ENCODE measurements at places on chromosomes 3 and 15.

- DNase-seq: no peak
Measured at GRCh38 chr3:6301626-6302025, 559.3 kb upstream of the GRM7 start.

- no peak for DNase-seq
Measured at GRCh38 chr3:24688446-24689148, 193.9 kb upstream of the THRB start.

- no peak for DNase-seq
Measured at GRCh38 chr3:30777426-30778113, 116.9 kb downstream of the GADL1 start.

DNA sequence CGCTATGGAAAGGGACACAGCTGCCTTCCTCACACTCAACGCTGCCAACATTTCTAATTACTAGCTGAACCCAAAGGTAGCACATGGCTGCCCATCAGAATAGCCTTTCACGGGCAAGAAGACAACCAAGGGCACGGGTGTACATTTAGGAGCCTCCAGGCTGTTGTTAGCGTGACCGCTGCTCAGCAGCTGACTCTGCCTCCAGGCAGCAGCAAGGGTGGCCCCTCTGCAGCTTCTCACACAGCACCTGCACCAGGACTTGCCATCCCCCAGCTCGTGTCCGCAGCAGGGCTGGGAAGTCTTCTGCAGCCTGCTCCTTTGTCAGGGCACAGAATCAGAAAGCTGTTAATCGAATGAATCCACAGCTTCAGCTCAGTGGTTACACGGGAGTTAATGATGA, 146.8 kb downstream of the ADAMTS17 start:
- no peak for DNase-seq

DNA sequence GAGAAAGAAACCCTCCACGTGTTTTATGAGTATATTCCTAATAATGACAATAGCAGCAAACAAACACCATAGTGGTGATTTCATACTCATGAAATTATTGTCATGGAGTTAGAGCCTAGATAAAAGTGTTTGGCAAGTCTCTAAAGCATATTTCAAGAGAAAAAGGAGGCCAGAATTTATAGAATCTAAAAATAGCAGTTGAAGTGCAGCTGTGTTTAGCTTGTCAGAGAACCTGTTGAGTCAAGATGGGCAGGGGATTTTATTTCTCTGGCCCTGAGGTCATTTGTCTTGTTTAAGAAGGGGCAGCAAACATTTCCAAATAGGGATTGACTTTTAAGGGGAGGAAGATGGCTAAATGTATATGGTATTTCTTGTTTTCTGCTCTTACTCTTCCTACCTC, 279.6 kb upstream of the CTDSPL start:
- DNase-seq: no peak

DNA sequence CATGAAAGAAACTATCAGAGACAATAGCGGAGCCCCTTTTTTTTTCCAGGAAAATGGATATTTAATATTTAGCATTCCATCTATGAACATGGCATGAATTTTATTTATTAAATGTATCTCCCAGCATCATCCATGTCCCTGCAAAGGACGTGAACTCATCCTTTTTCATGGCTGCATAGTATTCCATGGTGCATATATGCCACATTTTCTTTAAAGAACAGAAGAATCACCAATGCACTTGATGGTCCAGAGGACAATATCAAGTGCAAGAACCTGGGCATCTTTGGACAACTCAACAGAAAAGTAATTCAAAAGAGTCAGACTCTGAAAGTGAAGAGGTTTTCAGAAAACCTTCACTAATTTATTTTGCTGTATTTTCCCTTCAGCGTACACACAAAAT, 133.0 kb upstream of the SLC7A14 start:
- no peak for DNase-seq

DNA sequence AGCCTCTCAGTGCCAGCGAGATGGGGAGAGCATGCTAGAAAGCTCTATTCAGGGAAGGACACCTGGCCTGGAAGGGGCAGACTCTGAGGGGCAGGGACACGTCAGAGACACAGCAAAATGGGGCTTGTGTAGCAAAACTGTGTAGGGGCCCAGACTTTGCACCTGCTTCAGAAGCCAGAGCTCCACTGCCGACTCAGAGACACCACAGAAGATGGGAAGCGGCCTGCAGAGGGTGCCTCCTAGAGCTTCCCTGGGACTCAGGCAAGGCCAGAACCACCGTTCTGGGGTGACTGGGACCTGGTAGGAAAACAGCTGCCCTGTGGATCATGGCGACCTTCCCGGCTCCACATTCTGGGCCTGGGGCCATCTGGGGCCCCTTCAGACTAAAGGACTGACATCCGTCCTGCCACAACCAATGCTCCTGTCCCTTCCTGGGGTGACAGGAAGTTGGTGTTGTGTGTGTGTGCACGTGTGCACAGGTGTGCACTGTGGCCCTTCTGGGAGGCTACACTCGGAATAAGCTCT, 17.4 kb upstream of the TKT start:
- no peak for DNase-seq

DNA sequence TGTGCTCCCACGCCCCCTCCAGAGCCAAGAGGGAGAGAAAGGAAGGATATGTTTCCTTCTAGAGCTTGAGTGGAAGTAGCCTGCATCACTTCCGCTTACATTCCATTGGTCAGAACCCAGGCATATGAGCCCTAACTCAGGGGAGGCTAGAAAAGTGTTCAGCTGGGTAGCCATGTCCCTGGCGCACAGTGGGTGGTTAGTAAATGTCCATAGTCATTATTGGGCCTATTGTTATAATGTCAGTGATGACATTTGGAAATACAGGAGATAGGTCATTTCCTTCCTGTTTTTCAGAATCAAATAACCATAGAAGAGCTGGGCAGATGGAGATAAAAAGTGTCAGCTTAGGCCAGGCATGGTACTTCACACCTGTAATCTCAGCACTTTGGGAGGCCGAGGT, 27.3 kb downstream of the CD276 start:
- DNase-seq: no peak

GRCh38 chr3:194539498-194539897, 52.7 kb upstream of the ATP13A3 start:
- DNase-seq: no peak

DNA sequence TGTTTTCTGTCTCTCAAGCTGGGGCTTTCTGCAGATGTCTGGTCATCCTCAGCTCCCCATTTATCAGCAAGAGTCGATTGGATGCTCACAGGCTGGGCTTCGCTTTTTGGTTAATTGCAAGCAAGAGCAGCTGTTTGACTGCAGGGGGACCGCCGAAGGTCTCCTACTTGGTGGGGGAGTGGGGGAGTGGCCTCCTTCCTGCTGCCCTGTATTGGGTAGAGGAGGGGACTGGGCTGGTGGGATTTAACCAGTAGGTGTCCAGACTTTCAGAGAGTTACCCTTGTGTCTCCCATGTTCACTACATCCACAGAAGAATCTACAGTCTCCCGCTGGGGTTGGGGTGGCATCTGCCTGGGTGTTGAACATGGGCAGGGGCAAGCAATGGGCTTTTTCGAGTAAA, 78.7 kb downstream of the PLXNA1 start:
- DNase-seq: no peak
